ENCODE measurements at places on chromosomes 12 and 14.

DNA sequence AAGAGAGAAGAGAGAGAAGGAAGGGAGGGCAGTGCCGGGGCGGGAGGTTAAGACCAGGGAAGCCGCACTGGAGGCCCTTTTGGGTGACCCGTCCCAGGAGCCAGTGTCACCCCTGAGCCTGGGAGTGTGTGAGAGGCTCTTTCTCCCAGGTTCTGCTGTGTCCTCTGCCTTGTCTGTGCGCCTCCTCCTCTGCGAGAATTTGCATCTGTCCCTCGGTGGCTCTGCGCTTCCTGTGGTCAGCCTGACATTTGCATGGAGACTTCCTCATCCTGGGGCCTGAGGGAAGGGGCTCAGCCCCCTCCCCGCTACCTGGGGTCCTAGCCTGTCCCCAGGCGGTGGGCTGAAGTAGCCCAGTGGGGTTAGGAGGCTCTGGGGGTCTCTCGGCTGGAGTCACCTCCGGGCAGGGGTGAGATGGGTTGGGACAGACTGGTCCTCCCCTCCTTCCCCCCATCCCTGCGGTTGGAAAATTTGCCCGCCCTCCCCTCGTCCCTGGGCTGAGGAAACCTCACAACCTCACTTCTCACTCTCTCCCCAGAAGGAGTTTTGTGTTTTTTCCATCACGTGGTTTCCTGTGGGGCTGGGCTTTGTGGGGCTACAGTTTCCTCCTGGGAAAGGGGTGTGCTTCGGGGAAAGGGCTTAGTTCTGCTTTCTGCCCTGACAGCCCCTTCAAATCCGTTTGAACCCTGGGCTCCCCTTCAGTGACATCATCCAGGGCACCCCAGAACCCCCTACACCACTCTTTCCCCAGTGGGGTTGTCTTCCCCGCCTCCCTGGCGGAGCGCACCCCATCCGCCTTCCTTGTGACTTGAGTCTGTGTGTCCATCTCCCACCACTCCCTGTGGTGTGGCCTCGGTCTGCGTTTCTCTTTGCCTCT is 2.5 kb downstream of the PTPN6 start:
- DNase-seq: peak; percentile 62

GRCh38 chr14:61179796-61180398 is 101.2 kb downstream of the TMEM30B start:
- DNase-seq: peak; percentile 50

DNA sequence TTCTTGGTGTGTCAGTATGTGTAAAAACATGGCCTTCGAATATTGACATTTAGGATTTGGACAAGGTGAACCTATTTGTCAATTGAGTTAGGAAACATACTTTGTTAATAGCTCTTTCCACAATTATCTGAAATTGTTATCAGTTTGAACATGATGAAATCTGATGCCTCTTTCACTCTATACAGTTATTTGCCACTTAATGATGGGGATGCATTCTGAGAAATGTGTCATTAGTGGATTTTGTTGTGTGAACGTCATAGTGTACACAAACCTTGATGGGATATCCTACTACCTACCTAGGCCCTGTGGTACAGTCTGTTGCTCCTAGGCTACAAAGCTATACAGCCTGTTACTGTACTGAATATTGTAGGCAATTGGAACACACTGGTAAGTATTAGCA is 4.8 kb downstream of the TULP3 start:
- peak; percentile 7 for DNase-seq

DNA sequence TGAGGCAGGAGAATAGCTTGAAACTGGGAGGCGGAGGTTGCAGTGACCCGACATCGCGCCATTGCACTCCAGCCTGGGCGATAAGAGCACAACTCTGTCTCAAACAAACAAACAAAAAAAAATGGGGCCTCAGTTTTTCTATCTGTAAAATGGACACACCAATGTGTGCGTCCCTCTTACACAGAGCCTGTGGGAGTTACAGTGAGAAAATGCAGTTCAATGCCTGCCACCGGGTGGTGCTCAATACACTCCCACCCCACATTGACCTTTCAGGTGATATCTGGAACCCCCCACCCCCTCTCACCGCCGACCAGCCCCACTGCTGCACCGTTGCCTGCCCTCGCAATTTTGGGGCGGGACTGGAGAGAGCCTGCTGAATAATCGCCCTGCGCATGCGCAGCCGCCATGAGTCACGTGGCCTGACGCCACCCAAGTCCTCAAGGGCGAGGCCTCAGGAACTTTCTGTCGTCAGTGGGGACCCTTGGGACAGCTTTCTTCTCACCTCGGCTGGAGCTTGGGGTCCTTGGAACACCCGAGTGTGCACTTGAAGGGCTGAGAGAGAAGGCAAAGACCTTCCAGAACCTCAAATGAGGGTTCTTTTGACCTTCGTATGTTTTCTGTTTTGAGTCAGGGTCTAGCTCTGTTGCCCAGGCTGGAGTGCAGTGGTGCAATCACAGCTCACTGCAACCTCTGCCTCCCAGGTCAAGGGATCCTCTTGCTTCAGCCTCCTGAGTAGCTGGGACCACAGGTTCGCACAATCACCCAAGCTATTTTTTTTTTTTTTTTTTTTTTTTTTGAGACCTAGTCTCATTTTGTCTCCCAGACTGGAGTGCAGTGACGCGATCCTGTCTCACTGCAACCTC is 14.6 kb upstream of the CABP1 start:
- DNase-seq: no peak

GRCh38 chr14:32576088-32576795 is 247.1 kb downstream of the AKAP6 start:
- peak; percentile 64 for DNase-seq

- peak; percentile 28 for DNase-seq
Observed at GRCh38 chr12:96070670-96071279, 35.4 kb upstream of the LTA4H start.

DNA sequence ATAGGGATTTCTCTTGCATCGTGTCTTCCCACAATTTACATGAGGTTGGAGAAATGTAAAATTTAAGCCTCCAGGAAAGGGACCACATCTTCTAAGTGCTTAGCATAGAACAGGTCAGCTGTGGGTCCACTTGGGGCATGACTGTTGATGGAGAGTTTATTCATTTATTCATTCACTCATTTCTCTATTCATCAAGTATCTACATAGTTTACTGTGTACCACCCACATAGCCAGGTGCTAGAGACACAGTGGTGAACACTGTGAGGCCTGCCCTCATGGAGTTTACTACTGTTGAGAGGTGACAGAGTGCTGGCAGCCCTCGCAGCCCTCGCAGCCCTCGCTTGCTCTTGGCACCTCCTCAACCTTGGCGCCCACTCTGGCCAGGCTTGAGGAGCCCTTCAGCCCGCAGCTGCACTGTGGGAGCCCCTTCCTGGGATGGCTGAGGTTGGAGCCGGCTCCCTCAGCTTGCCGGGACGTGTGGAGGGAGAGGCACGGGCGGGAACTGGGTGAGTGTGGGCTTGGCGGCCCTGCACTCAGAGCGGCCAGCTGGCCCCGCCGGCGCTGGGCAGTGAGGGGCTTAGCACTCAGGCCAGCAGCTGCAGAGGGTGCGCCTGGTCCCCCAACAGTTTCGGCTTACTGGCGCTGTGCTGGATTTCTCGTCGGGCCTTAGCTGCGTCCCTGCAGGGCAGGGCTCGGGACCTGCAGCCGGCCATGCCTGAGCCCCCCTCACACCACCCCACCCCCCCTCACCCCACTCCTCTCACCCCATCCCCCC is 1.7 kb upstream of the JPH4 start:
- DNase-seq: no peak

DNA sequence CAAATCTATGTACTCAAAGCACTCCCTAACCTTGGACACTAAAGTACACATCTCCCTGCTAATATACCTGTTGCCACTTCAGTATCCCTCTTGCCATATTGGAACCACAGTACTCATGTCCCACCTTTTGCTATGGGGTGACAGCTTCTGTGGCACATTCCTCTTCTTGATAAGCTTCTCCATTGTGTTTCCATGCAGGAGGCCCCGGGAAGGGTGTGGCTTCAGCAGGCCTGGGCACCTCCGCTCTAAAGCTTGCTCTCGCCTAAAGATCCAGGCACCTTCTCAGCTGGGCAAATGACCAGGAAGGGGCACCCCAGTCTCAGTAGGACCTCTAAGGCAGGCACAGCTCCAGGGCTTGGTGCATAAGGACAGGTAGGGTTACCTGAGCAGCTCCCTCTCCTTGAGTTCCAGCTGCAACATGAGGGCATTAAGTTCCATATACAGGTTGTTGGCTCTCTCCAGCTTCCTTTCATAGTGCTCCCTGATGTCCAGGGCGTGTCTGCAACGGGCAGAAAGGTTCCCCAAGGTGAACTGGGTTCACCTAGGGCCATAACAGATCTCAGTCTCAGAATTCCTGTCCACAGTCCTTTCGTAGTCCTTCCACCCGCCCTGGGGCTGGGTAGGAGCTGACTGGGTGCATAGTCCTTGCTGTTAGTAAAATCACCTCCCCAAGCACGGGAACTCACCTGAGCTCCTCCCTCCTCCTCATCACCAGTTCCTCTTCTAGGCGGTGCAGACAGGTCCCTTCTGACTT is 15.9 kb downstream of the MAP3K12 start:
- no peak for DNase-seq

GRCh38 chr14:38481952-38482678 is 226.2 kb upstream of the CLEC14A start:
- peak; percentile 24 for DNase-seq

GRCh38 chr14:91299121-91300115 is 54.9 kb upstream of the GPR68 start:
- no peak for DNase-seq

Measured in fibroblast of skin of abdomen (primary cell).